Activated T-cell treated with anti-CD3 and anti-CD28 coated beads, Interleukin-2, amount 50 U/mL, for 72 hours (primary cell): ENCODE measurements at places on chromosomes 3 and 15. TPM values are rescaled to one million over a fixed set of nuclear protein-coding genes. Genes with fewer than 3 reads are reported as not detected.

DNA sequence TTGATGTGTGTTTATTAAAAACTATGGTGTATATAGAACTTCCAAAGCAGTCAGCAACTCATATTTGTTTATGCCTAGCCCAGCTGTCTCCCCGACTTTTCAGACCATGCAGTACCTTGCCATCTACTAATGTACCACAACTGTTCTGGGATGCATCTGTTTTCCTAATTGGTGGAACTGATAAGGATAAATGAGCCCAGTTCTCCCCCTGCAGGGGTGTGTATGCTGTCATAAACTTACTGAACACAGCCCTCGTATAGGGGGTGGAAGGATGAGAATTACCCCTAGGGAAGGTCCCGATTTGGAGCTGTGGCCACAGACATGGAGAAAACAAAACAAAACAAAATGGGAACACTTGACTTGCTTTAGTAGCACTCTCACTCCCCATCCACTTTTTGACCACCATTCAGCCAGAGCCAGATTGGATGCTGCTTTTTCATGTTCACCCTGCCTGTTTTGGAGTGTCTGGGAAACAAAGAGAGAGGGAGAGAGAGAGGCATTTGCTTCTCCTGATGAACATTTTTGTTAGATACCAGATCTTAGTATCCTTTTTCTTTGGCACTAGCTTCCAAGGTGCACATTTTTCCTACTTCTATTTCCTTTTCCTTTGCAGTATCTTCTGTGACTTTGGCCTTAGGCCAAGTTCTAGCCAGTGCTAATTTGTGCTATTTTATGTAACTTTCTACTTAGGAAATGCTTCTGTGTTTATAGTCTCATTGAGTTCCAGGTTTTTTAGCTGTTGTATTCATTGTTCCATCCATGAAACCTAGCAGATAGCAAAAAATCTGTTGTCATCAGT lies 29.1 kb downstream of the CADM2 start:
- no peaks in the 10 kb centered on the region for H3K4me1 ChIP-seq
- no peak for DNase-seq
- no peak overlapping the region for H3K27ac ChIP-seq

DNA sequence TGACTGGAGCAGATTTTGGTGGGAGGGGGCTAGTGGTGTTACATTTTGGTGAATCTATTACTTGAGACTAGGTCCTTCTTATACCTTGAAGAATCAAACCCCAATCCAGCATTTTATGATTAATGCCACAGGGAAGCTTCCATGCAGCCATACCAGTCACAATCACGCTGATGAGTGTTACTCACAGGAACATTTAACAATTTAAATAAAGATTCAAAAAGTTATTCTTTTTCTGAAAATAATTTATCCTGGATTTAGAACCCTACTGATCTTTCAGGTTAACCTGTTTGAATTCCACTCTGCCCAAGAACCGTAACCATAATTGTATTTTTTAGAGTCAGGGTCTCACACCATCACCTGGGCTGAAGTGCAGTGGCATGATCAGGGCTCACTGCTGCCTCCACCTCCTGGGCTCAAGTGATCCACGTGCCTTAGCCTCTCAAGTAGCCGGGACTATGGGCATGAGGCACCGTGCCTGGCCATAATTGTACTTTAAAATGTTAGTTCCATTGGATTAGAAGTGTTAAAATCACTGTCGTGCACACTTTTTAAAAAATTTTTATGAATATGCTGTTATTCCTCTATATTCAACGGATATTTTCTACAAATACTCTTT lies 929 bp upstream of the MTMR10 start:
- no peaks in the 10 kb centered on the region for H3K27me3 ChIP-seq
- peaks cover 35% of the 10 kb centered on the region for H3K4me1 ChIP-seq
- H3K27ac ChIP-seq, result peak overlapping the region; percentile 79
- DNase-seq, result no peak
- no peaks in the 10 kb centered on the region for H3K36me3 ChIP-seq
- peak overlapping the region; percentile 88 for H3K4me3 ChIP-seq

The HACD2 gene
- 27.1 TPM for total RNA-seq

The ADCY5 gene
- total RNA-seq, result not detected

DNA sequence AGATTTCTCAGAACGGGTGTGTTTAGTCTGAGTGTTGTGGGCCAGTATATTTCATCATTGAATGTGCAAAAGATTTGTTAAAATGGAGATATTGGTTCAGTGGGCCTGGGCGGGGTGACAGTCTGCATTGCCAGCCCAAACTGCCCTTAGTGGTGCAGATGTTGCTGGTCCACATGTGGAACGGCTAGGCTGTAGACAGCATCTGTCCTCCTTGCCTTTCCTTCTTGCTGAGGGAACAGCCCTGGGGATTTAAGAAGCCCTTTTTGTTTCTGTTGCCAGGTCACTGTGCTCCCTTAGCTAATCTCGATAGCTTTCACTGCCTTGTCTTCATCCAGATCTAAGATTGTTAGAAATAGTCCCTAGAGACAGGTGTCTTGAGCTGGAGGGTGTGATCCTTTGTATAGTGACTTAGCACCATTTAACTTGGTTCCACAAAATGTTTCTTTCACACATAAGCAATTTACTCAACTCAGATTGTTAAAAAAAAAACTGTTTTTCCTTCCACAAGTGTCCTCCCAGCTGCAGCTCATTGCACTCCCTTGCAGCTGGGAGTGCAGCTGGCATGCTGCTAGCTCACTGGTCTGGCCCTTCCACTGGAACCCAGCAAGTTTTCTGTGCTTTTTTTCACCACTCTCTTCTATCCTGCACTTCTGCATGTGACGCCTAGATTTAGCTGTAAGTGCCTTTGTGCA lies 37.5 kb downstream of the GAP43 start:
- H3K4me3 ChIP-seq, result no peak overlapping the region
- H3K4me1 ChIP-seq, result peaks cover 55% of the 10 kb centered on the region
- no peaks in the 10 kb centered on the region for H3K36me3 ChIP-seq
- no peak overlapping the region for H3K27ac ChIP-seq
- H3K27me3 ChIP-seq, result peaks cover 14% of the 10 kb centered on the region

GRCh38 chr15:84721371-84721770 lies 5.4 kb upstream of the SEC11A start:
- DNase-seq, result no peak
- peaks cover 3% of the 10 kb centered on the region for H3K36me3 ChIP-seq
- peak overlapping the region; percentile 82 for H3K27ac ChIP-seq
- peak overlapping the region; percentile 38 for H3K4me3 ChIP-seq
- H3K4me1 ChIP-seq, result peaks cover 54% of the 10 kb centered on the region
- H3K27me3 ChIP-seq, result no peaks in the 10 kb centered on the region

GRCh38 chr15:82556315-82557035 lies 16.2 kb upstream of the RPS17 start:
- no peaks in the 10 kb centered on the region for H3K36me3 ChIP-seq
- H3K27ac ChIP-seq, result no peak overlapping the region
- H3K4me1 ChIP-seq, result no peaks in the 10 kb centered on the region
- no peak for DNase-seq
- H3K27me3 ChIP-seq, result peaks cover 15% of the 10 kb centered on the region

The SAXO2 gene
- total RNA-seq, result 1.2 TPM

DNA sequence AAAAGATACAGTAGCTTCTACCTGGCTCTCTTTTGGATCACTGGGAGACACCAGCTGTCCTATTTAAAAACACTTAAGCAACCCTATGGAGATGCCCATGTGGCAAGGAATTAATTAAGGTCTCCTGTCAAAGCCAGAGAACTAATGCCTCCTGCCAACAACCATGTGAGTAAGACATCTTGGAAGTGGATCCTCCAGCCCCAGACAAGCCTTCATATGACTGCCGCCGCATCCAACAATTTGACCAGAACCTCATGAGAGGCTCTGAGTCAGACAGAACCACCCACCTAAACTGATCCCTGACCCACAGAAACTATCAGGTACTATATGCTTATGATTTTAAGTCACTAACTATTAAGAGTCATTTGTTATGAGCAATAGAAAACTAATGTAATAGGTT lies 22.3 kb downstream of the IFT80 start:
- H3K27me3 ChIP-seq, result no peaks in the 10 kb centered on the region
- H3K36me3 ChIP-seq, result peaks cover 4% of the 10 kb centered on the region
- H3K27ac ChIP-seq, result peak overlapping the region; percentile 20
- no peak for DNase-seq
- H3K4me3 ChIP-seq, result no peak overlapping the region
- H3K4me1 ChIP-seq, result no peaks in the 10 kb centered on the region

The PLSCR5 gene
- not detected for total RNA-seq

- H3K4me1 ChIP-seq, result peaks cover 15% of the 10 kb centered on the region
- H3K4me3 ChIP-seq, result peak overlapping the region; percentile 88
- peak; percentile 54 for DNase-seq
- no peaks in the 10 kb centered on the region for H3K36me3 ChIP-seq
- no peak overlapping the region for H3K27ac ChIP-seq
Observed at GRCh38 chr3:45224824-45225464, 1.1 kb downstream of the TMEM158 start.

The A4GNT gene
- not detected for total RNA-seq

GRCh38 chr3:167740961-167741587 lies 5.6 kb downstream of the SERPINI1 start:
- H3K27me3 ChIP-seq, result no peaks in the 10 kb centered on the region
- peaks cover 32% of the 10 kb centered on the region for H3K4me1 ChIP-seq
- DNase-seq, result peak; percentile 27
- H3K27ac ChIP-seq, result no peak overlapping the region
- no peaks in the 10 kb centered on the region for H3K36me3 ChIP-seq

- H3K27me3 ChIP-seq, result no peaks in the 10 kb centered on the region
- peaks cover 17% of the 10 kb centered on the region for H3K4me1 ChIP-seq
- H3K4me3 ChIP-seq, result no peak overlapping the region
- no peak overlapping the region for H3K27ac ChIP-seq
- peaks cover 2% of the 10 kb centered on the region for H3K36me3 ChIP-seq
- no peak for DNase-seq
Observed at GRCh38 chr3:149080011-149080698, 6.2 kb downstream of the HLTF start.

GRCh38 chr3:13795816-13796215 lies 84.1 kb downstream of the WNT7A start:
- no peaks in the 10 kb centered on the region for H3K4me1 ChIP-seq
- H3K36me3 ChIP-seq, result no peaks in the 10 kb centered on the region
- DNase-seq, result no peak
- H3K4me3 ChIP-seq, result no peak overlapping the region

GRCh38 chr3:11162401-11163345 lies 8.4 kb downstream of the HRH1 start:
- H3K4me1 ChIP-seq, result no peaks in the 10 kb centered on the region
- no peak for DNase-seq
- H3K27ac ChIP-seq, result no peak overlapping the region
- H3K36me3 ChIP-seq, result no peaks in the 10 kb centered on the region
- peaks cover 52% of the 10 kb centered on the region for H3K27me3 ChIP-seq

- H3K27ac ChIP-seq, result peak overlapping the region; percentile 99
- H3K4me3 ChIP-seq, result peak overlapping the region; percentile 31
- DNase-seq, result peak; percentile 68
Observed at GRCh38 chr3:66303491-66303901, 82.7 kb downstream of the SLC25A26 start.

The DAZL gene
- total RNA-seq, result not detected

DNA sequence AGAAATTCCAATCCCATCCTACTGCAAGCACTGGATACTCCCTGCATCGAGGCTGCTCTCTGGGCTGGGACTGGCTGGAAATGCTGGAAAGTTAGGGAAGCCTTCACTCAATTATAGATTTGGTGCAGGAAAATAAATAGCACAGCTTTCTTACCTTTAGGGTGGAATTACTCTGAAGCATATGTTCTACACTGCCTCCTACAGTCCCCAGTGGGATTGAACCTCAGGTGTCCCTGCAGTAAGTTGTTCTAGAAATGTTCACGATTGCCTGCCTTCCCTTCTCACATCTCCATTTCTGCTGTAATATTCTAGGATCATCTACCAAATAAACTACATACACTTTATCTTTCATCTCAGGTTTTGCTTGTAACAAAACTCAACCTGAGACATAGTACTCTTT lies 536.7 kb upstream of the LMCD1 start:
- no peaks in the 10 kb centered on the region for H3K27me3 ChIP-seq
- H3K27ac ChIP-seq, result no peak overlapping the region
- no peak for DNase-seq
- H3K36me3 ChIP-seq, result peaks cover 3% of the 10 kb centered on the region
